ENCODE measurements at places on chromosomes 1 and 21.

DNA sequence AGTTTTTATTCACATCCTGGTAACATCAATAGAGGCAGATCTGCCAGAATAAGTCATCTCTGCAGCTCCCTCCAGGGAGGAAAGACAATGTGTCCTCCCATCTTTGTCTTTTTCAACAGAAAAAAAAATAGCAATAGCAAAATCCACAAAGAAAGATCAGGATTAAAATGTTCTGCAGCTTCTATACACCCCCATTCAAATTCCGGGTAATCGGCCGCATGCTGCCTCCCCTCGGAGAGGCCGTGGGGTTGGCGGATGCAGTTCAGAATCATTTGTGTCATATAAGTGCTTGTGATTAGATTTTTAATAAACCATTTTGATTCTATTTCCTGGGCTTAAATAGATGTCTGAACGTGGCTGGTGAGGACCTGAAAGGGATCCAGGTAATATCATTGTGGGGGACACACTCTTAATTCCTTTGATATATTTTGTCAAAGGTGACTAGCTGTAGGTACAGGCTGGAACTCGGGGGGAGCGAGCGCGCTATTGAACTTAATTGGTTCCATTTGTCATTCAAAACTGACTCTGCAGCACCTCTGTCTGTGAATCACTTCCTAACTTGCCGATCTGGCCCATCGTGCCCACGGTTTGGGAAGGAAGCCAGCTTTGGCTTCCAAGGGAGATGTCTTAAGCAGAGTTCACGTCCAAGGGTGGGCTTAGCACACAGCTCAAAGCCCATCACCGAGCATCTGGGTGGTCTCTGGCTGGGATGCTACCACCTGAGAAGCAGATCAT lies 85.6 kb upstream of the ARHGEF16 start:
- no peak for DNase-seq

DNA sequence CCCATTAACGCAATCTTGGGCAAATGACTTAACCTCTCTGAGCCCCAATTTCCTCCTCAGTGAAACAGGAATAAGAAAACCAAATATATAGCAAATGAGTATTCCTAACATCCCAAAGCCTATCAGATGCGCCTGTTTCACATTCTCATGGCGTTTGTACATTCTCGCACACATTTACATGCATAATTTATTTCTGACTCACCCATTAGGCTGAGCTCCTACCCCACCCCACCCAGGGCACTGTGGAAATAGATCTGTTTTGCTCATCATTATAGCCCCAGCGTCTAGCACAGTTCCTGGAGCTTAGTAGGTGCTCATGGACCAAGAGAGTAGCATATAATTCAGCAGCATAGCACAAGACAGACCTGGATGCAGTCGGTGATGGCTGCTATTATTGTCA lies 146.1 kb upstream of the VANGL1 start:
- DNase-seq, result no peak

- no peak for DNase-seq
These were observed 20.2 kb upstream of the RABGGTB start for GRCh38 chr1:75765697-75766355.

- no peak for DNase-seq
These were observed 47.1 kb downstream of the PTGS2 start for GRCh38 chr1:186633116-186633515.

- DNase-seq, result no peak
These were observed 2072.4 kb downstream of the MRPL39 start for GRCh38 chr21:23534850-23535249.

GRCh38 chr1:183901748-183902330 lies 96.9 kb downstream of the RGL1 start:
- DNase-seq, result no peak

GRCh38 chr1:81472387-81472786 lies 328.3 kb upstream of the ADGRL2 start:
- DNase-seq, result no peak

- DNase-seq, result no peak
These were observed 85.9 kb downstream of the UROD start for GRCh38 chr1:45097944-45098343.

- no peak for DNase-seq
These were observed 209.4 kb downstream of the PTPRC start for GRCh38 chr1:198848206-198848605.

DNA sequence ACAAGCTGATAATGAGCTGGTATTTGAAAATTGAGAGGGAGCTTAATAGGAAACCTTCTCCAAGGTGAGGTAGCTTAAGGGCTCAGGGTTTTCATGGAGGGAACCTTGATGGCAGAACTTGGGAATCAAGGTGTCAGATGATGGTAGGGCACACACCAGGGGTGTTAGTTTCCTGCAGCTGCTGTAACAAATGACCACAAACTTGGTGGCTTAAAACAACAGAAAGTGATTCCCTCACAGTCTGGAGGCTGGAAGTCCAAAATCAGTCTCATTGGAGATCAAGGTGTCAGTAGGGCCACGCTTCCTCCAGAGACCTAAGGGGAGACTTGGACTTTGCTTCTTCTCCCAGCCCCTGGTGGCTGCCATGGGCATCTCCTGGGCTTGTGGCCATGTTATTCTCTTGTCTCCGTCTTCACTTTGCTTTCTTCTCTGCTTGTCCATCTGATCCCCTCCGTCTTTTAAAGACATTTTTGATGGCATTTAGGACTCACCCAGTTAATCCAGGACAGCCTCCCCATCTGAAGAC lies 45.5 kb downstream of the HUNK start:
- DNase-seq, result no peak

DNA sequence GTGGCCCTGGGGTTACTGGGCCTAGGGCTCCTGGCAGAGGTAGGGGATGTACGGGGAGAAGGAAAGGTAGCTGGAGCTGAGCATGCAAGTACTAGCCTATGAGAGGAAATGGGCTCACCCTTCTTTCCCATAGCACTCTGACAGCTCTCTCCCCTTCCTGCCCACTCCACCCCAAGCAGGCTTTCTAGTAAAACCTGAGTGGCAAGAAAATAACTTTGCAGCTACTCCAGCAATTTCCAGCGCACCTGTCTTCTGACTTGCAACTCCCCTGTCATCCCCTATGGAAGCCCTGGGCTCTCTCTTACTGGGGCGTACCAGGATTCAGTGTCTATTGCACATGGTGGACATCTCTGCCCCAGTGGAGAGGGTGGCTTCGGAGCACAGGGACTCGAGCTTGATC lies 6.7 kb upstream of the IVL start:
- no peak for DNase-seq

- DNase-seq, result no peak
These were observed 31.3 kb downstream of the CACNA1E start for GRCh38 chr1:181514298-181515290.

DNA sequence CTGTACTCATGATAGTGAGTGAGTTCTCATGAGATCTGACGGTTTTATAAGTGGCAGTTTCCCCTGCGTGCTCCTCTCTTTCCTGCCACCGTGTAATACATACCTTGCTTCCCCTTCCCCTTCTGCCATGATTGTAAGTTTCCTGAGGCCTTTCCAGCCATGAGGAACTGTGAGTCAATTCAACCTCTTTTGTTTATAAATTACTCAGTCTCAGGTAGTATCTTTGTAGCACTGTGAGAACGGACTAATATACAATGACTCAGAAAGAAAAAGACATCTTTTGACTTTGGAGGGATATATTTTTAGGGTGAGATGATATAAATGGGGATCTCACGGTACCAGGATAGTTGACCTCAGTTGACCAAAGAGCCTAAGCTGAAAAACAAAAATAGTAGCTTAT lies 74.7 kb upstream of the BACH1 start:
- DNase-seq, result no peak

- no peak for DNase-seq
These were observed 437.5 kb upstream of the VAMP3 start for GRCh38 chr1:7333620-7334019.

GRCh38 chr1:6014130-6014999 lies 22.1 kb upstream of the NPHP4 start:
- DNase-seq, result no peak

DNA sequence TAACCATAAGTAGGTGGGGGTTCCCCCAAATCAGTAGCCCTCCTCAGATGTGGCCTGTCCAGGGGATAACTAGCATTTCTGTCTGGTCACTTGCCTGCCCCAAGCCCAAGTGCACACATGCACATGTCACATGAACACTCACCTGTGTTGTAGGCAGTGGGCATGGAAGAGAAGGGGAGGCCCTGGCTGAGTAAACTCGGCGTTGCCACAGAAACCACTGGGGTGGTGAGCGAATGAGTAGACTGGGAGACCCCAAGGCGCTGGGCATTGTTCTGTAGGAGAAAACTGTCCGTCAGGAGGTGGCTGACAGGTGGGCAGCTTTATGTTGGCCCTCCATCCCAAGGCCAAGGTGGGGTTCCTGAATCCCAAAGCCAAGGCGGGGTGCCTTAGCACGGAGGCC lies 25.6 kb downstream of the MEF2D start:
- DNase-seq, result no peak

DNA sequence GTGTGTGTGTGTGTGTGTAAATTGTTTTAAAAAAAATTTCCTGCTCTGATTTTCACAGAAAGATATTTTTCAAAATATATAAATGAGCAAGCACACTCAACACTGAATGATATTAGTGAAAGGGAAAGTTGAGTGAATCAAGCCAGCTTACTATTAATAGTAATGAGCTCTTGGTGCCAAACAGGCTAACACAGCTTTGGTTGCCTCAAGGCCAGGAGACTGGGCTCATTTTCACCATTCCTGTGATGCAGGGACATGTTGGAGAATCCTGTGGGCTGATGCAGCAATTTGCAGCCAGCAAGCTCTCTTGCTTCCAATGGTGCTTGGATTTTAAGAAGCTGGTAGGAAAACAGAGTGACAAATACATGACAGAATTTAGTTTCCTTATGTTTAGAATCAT lies 30.2 kb downstream of the PLA2G4A start:
- DNase-seq, result no peak

DNA sequence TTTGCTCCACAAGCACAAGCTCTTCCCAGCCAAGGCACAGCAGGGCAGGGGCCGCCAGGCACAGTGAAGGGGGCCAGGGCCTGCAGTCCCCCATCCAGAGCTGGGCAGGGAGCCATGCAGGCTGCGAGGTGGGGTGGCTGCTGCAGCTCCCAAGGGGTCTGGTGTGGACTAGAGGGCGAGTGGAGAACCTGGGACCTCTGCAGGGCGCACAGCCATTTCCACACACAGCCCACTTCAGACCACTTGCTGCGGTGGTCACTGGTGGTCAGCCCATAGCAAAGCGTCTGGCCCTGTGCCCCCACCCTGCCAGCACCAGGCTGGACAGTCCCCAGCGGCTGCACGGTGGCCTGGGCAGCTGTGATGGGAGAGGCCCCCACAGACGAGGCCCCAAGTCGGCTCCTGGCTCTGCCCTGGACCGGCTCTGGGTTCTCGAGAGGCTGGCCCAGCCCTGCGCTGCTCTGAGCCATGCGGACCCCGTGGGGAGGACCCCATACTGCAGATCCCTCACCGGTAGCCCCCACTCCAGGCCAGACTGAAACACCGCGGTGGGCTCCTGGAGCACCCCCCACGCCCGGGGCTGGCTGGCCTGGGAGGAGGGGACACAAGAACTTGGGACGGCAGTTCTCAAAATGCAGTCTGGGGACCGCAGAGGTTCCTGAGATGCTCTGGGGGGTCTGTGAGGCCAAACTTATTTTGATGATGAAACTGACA lies 47.1 kb upstream of the COL6A2 start:
- no peak for DNase-seq

- no peak for DNase-seq
These were observed 5.4 kb downstream of the CD2 start for GRCh38 chr1:116759636-116760035.

GRCh38 chr1:156416993-156417392 lies 48.0 kb downstream of the RHBG start:
- DNase-seq, result no peak

DNA sequence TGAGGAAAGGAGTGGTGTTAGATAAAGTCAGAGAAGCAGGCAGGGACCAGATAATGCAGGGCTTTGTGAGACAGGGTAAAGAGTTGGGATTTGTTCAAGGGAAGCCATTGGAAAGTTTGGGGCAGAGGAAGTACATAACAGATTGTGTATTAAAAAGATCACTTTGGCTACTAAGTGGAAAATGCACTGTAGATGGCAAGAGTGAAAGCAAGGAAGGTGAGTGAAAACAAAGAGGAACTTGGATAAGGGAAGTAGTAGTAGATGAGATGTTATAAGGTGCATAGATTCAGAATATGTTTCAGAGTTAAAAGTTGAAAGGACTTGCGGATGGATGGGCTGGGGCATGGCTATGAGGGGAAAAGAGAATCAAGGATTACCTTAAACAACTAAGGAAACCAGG lies 17.4 kb downstream of the MRPL39 start:
- no peak for DNase-seq

- DNase-seq, result peak; percentile 71
These were observed 33.9 kb upstream of the LGALS8 start for GRCh38 chr1:236489710-236490377.

DNA sequence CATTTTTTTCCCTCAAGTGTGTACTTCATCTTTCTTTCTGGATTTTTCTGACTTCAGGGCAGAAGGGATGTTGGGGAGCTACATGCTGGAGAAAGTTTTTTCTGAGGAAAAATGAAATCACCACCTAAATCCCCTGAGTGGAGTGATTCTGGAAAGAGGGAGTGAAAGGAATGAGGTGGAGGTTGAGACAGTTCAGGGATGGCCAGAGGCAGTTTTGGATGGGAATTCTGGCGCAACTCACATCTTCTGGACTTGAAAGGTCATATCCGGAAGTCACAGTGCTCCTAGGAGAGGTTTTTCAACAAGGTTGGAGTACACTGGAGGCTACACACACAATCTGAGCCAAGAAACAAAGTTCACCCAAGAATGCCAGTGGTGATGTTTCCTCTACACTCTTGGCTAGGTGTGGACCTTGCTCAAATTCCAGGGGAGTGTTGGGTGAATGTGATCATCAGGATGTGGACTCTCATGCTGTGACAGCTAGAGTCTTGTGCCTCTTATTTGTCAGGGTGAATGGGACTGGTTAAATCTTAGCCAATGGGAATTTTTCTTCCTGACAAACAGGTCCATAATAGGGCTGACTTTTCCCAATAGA lies 161.5 kb downstream of the HLX start:
- no peak for DNase-seq

DNA sequence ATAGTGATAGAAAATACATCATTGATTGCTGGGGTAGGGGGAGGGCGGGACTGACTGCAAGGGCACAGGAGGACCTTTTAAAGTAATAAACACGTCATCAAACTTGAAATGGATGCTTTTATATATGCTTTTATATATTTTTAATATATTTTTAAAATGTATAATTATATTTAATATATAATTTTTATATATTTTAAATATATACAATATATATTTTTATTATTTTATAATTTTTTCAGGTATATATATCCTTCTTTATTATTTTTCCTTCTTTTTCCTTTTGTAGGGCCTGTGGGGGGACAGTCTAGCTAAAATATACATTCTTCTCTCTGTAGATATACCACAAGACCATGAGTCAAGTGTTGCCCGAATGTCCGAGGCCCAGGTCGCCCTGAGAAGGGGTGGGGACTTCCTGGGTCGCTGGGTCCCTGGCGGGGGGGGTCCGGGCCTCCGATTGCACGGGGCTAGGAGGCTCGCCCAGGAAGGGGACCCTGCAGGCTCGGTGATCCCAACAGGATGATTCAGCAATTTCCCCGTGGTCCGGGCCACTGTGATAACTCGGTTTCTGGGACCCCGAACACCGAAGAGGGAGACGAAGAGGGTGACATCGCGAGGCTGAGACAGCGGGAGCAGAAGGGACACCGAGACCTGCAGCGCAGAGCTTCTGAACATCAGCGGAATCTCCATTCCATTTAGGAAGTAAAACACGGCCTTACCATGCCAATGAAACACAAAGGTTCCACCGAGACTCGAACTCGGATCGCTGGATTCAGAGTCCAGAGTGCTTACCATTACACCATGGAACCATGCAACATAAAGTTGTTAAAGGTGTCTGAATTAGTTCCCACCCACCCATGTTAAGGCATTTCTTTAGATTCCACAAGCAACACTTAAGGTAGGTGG lies 112.5 kb upstream of the NBPF11 start:
- no peak for DNase-seq

All from CD4-positive, alpha-beta T cell (primary cell).